ENCODE measurements at places on chromosomes 13 and 19.

DNA sequence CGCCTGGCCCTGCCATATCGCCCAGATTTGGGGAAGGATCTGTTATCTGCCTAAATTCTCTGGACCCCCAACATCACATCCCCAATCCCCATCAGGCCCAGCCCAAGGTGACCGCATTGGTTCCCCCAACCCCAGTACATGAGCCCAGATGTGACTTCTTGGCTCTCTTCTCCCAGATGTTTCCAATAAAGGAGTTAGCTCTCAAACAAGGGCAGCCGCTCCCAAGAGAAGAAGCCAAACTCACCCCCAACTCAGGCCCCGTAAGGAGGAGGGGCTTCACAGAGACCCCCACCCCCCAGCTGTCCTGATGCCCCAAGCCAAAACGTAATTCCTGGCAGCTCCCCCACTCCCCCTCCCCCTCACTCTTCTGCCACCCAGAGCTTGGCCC lies 6.9 kb downstream of the FBN3 start:
- ATAC-seq, result no peak

DNA sequence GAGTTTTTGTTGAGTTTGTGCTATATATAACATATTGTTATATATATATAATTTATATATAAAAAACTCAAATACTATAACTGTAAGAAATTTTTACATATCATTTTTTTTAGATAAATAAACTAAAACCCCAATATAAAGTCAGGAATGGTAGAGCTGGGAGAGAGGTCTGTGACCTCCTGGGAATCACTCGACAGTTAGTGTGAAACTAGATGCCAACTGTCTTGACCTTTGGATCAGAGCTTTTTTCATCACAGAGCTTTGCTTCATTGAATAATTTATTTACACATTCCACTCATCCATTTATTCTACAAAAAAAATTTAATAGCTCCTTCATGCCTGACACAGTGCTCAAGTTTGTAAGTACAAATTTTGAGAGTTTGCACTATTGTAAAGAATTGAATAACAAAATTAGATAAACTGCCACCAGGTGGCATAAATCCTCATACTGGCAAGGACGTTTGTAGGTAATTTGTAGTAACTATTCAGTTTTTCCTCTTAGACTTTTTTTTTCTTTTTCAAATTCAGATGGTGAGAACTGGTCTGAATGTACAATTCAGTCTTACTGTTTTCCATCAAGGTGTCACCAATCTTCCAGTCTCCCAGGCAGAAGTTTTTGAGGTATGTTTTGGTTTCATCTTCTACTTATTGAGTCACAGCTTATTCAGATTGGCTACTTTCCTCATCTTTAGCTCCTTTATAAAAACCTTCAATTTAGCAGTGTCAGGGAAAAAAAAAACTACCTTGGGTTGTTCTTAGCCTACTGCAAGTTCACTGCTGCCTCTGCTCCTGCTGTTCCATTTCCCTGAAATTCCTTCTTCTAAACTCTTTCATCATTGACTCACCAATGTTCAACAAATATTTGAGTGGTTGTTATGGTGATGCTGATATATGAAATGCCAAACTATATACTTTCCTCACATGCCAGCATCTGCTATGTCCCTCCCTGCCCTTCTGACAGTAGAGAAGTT lies 28.7 kb downstream of the LACC1 start:
- ATAC-seq, result no peak

DNA sequence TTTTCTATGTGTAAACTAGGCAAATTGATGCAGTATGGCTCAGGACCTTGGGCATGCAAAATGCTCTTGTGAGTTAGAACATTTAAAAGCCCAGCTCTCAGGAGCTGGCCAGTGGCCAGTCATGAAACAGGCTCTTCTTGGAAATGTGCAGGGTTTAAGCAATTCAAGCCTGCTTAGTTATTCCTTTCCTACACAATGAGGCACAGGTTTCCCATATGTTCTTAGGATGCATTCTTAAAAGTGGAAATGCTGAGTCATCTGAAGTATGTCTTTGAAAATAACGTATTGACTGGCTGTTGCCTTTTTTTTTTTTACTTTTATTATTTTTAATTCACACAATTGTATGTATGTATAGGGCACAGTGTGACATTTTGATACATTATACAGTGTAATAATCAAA lies 300.7 kb downstream of the SLC7A1 start:
- no peak for ATAC-seq

- no peak for ATAC-seq
Observed at GRCh38 chr13:25619897-25620296, 248.1 kb downstream of the ATP8A2 start.

- ATAC-seq, result no peak
Observed at GRCh38 chr19:23071147-23071511, 45.7 kb upstream of the ZNF730 start.

DNA sequence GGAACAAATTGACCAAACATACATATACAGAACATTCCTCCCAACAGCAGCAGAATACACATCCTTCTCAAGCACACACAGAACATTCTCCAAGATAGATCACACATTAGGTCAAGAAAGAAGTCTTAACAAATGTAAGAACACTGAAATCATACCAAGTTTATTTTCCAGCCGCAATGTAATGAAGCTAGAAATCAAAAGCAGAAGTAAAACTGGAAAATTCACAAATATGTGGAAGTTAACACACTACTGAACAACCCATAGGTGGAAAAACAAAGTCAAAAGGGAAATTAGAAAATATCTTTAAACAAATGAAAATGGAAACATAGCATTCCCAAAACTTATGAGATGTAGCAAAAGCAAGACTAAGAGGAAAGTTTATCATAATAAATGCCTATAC lies 692.6 kb downstream of the DIAPH3 start:
- no peak for ATAC-seq

GRCh38 chr13:76293346-76293745 lies 592.9 kb downstream of the KCTD12 start:
- ATAC-seq, result no peak

DNA sequence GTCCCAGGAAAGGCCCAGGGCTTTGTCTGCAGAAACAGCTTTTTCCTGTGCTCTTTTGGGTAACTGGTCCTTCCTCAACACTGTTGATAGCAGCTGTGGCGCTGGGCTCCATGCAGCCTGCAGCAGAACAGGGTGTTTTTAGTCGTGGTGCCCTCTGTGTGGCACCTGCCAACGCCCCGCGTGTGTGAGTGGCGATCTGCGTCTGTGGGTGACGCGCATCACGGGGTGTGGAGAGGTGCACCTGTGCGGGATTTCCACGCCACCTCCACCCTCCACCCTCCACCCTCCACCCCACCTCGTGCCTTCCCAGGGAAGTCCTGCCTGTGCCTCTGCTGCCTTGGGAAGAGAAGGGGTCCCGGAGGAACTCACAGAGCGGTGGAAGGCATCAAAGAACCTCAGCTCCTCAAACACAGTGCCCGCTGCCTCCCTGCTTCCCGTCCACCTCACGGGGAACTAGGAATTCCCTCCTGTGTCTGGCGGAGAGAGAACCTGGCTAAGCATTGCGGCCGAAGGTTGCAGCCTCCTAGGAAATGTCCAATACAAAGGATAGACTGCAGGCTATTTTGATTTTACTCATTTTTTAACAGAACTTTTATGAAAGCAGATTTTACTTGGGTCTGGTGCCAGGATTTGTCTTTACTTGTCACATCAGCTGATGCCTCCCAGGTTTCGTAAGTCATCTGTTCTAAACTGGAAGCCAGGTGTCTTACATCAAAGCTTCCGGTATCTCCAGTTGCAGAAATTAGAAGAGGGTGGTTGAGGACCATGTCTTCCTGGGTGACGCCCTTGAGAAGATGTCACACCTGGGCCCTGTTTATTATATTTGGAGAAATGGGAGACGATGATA lies 84.0 kb downstream of the ATP11A start:
- ATAC-seq, result no peak

DNA sequence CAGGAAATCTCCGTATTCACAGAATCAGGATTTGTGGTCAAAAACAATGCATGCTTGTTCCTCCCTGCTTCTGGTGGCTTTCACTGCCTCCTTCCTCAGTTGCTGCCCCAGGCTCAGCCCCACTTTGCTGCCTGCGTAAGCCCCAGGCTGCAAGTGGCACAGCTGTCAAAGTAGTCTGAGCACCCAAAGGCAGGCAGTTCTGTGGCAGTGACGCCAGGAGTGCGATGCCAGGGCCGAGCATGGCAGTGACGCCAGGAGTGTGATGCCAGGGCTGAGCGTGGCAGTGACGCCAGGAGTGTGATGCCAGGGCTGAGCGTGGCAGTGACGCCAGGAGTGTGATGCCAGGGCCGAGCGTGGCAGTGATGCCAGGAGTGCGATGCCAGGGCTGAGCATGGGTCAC lies 77.3 kb upstream of the GPR183 start:
- ATAC-seq, result no peak

DNA sequence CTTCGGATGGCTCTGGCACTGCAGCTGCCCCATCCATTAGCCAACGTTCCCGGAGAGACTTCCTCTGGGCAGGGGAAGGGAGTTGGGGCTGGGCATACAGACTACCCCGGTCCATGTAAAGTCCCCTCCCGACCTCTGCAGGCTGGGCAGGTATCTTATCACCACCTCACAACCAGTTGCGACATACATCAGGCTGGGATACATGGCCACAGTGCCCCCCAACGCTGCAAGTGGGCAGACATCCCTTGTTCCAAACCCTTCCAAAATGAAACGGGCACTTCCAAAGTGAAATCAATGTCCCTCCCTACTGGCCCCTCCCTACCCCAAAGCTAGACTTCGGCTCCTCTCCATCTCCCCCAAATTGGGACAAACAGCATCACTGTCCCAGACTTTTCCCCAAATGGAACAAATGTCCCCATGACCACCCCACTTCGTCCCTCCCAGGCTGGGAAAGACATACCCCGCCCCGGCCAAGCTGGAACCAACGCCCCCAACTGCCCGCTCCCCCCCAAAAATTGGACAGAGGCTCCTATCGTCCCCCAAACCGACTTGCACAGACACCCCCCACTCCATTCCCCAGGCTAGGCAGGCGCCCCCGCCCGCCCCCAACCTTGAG lies 5.0 kb downstream of the PALM3 start:
- no peak for ATAC-seq

DNA sequence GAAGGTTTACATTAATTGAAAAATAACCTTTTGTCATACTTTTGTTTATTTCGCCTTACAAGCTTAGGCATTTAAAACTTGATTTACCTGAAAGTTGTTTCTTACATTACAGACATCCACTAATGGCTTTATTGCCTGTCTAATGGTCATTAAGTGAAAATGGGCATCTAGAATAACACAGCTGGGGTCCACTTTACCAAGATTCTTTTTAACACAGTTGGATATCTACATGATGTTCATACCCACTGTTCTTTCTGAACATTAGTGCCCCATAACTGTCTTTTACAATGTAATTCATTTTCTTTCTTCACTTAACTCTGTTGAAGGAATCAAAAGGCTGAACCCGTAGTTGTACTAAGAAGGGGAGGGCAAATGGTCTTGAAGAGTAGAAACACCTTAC lies 19.8 kb upstream of the KLHL1 start:
- ATAC-seq, result no peak

DNA sequence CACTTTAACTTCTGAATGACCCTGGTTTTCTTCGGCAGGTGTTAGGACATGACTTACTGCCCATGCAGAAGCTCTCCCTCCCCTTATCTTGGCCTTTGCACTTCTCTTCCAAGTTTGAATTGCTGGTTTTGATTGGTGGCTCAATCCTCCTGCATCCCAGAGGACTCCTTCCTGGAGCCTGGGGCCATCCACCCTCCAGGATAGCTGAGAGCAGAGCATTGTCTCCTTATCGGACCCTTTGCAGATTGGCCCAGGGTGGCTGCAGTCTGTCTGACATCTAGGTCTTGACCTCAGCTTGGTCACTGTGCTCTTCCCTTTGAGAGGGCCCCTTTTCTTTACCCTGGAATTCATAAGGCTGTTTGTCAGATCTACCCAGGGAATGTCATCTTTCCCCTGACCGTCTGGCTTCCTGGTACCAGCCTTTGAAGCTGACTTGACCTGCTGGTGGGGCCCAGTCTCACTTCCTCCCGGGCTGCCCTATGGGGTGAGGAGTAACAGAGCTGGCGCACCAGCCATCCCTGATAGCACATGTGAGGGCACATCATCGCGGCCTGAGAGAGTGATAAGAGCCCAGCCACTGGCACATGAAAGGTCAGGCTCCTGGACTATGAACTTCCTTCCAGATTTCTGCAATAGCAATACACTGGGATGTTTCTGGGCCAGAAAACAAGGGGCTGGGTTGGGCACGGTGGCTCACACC lies 172.9 kb upstream of the UBL3 start:
- ATAC-seq, result no peak

DNA sequence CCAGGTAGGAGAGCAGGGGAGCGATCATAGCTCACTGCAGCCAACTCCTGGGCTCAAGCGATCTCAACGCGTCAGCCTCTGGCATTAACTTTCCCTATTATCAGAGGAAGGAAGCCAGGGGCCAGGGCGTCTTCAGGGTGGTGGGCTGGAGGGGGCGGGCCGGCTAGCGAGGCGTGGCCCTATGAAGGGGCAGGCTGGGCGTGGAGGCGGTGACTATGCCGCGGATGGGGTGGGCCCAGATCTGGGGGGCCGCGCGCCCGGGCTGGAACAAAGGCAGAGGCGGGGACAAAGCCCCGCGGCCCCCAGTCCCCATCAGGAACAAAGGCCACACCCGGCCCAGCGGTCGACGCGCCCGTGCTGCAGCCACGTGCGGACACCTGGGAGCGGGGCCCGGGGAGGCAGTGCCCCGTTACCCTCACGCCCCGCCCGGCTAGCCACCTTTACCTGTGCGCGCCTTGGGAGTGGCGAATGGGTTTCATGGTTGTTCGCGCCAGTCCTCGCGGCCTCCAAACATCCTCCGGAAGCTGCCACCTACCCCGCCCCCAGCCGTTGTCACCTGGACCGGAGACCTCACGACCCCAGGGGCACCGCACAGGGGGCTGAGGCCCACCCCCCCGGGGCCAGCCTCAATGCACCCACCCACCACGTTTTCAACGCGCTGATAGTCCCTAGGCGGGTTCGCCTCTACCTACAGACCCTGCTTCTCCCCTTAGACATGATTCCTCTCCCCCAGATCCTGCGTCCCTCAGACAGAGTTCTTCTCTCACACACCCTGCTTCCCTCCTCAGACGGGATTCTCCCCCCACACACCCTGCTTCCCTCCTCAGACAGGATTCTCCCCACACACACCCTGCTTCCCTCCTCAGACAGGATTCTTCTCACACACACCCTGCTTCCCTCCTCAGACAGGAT lies 5.4 kb upstream of the TRIM28 start:
- peak; percentile 65 for ATAC-seq

DNA sequence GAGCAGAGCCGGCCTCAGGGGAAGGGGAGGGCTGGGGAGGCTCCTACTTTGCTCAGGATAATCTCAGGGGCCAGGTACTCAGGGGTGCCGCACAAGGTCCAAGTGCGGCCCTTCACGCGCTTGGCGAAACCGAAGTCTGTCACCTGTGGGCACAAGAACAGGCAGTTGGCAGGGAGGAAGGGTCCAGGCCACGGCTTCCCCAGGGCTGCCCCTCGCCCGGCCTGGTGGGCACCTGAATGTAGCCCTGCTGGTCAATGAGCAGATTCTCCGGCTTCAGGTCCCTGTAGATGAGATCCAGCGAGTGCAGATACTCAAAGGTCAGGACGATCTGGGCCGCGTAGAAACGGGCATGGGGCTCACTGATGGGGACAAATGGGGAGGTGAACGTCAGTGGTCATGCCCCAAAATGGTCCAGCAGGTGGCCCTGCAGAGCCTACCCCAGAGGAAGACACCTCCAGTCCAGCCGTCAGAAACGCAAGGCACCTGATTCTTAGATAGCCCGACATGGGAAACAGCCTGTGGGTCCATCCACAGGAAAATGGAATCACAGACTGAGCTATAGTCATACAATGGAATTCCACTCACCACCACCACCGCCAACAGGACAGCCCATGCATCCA lies 7.1 kb upstream of the SAMD1 start:
- no peak for ATAC-seq
